Spinal cord (tissue), 10 donors: ENCODE measurements at places on chromosomes 2 and 18. TPM values are rescaled to one million over a fixed set of nuclear protein-coding genes. Genes with fewer than 3 reads are reported as not detected.

GRCh38 chr2:144705328-144706245, 185.7 kb upstream of the ZEB2 start:
- DNase-seq: no peak

The SAG gene
- total RNA-seq: not detected

The SDC1 gene
- total RNA-seq: 4.7 TPM

DNA sequence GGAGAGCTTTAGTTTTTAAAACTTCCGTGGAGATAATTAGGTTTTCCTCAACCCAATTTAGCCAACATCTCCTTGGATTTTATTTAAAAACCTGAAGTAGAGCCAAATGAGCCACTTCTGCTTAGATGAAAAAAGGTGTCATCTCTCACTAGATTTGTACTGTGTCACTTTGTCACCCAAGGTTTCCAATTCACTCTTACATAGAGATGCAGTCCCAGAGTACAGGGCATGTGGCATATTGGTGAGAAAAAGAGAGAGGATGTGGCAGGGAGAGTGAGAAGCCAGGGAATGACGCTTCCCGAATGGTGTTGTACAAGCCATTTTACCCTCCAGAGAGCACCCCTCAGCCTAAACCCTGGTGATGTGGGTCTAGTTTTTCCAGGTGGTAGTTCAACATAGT, 44.4 kb upstream of the CTLA4 start:
- no peak for DNase-seq

The IHH gene
- total RNA-seq: 0.28 TPM

DNA sequence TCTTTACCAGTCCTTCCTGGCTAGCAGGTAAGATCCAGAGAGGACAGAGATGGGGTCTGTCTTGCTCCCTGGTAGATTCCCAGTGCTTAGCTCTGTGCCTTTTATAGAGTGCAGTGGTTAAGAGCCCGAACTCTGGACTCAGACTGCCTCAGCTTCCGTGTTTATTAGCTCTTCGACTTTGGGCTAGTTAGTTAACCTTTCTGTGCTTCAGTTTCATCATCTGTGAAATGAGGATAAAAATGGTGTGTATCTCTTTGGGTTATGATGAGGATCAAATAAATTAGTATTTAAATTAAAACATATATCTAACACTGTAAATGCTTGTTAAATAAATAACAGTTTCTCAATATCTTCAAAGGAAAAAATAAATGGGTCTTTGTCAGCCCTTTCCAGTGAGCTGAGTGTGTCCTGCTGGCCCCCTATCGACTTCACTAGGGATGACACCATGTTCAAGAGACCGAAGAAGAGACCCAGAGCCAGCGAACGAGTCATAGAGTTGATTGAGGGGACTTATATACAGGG, 38.2 kb downstream of the CERS6 start:
- no peak for DNase-seq

GRCh38 chr2:18047213-18047611, 168.7 kb downstream of the KCNS3 start:
- DNase-seq: no peak

The DYSF gene
- total RNA-seq: 3.5 TPM

- no peak for DNase-seq
Observed at GRCh38 chr2:241798631-241799521, 10.1 kb upstream of the NEU4 start.

The MBP gene
- total RNA-seq: 619 TPM

The PPP1R1C gene
- 9.8 TPM for total RNA-seq

The SERPINB4 gene
- not detected for total RNA-seq

The MROH2A gene
- under 0.01 TPM for total RNA-seq

DNA sequence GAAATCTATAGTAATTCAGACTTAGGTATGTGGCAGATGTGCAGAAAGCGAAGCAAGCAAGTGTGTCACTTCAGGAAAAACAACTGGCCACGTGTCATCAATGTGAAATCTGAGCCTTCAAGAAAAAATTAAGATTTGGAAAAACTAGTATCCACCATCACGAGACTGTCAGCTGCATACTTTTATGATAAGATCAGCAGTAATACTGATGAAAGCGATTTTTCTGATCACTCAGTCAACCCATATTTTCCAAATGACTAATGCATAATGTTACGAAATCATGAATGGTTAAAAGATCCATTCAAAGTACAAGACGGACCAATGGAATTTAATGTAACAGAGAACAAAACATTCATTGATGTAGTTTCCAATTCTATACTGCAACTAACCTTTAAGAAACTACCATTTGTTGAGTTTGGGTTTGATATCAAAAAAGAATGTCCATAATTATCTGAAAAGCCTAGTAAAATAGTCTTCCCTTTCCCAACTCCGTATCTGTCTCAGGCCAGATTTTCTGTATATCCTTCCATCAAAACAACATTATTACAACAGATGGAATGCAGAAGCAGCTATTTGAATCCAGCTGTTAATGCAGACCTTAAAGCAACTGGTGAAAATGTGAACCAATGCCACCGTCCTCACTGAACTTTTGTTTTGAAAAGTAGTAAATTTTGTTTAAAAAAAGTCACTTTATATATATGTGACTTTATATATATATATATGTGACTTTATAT, 17.0 kb upstream of the BCL2 start:
- DNase-seq: no peak

DNA sequence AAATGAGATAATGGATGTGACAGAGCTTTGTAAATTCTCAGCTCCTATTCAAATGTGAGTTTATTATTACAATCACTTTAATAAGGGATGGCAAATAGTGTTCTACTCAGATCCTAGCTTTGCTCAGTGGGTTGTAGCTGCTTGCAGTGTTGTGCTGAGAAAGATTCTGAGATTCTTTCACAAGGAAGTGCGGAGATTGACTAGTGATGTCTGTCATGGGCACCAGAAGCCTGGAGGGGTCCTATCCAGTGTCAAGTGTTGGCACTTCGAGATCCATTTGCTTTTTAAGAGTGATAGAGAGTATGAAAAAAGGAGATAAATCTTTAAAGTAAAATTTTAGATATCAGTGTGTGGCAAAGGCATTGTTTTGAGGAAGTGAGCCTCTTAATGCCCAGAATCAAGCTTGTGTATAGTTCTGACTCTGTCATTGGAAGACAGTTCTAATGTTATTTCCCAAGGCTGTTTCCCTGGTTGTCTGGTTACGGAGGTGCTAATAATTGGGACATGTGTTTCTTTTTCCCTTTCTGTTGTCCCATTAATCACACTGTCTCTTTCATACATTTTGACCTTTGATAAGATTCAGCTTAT, 181.7 kb upstream of the SPRED2 start:
- DNase-seq: no peak

The RAB11FIP5 gene
- 15.8 TPM for total RNA-seq

DNA sequence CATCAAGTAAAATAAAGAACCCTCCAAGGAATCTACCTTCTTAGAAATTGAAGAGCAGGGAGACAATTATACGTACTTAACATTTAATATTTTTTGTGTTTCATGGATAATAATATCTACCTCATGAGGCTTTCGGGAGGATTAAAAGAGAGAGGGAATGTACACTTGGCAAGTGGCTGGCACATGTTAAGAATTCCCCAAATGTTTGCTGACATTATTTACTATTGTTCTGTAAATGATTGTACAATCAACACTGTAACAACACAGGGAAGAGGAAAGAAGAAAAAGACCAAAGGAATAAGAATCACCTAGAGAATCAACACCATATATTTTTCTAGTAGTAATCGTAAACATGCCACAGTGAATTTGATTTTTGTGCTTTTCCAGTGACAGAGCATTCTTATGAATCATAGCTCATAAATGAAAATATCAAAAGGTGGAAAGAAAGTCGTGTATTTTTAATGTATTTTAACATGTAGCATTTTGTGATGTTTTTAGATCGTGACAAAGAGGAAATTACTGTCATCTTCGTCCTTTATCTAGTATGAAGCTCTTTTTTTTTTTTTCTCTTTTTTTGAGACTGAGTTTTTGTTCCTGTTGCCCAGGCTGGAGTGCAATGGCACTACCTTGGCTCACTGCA, 67.3 kb downstream of the B3GNT2 start:
- DNase-seq: no peak
